CD4-positive, alpha-beta T cell treated with Interleukin-21 for 1 hour (primary cell): ENCODE measurements at places on chromosomes 11 and 22.

- no peak for DNase-seq
Measured at GRCh38 chr11:17651061-17651460, 68.3 kb upstream of the MYOD1 start.

DNA sequence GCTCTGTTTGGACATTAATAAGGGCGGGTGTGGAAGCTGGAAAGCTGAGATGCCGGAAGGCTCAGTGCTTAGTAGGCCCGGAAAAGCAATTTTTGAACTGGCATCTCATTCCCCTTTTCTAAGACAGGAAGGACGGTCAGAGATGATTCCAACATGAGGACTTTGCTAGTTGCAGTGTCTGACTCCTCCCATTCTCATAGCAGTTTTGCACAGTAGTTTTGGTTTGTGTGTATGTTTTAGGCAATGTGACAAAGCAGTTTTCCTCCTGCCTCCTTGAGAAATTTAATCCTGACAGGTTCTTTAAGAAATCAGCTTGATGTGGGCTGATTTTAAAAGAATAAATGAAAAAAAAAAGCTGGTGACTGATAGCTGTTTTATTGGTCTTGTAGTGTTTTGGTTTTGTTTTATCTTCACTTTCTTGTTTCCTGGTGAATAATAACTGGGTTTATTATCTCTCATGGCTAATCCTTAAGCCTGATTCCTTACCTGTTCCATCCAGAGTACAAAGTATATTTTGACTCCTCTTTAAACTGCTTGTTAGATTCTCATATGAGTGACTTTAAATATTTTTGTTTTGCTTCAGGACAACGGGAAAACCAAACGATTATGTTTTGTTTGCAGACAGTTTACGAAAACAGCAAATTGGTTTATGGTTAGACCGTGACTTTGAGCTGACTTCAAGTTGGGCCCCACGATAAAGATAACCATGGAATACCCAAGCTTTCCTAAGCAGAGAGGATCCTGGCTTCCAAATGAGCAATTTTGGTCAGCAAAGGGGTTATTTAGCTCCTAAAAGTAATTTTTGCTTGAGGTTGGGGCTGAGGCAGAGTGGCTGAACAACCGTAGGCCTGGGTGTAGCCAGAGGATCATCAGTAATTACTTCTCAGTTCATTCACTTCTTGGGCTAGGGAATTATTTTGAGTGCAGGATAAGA, 3.4 kb downstream of the PTPRJ start:
- DNase-seq: peak; percentile 27

DNA sequence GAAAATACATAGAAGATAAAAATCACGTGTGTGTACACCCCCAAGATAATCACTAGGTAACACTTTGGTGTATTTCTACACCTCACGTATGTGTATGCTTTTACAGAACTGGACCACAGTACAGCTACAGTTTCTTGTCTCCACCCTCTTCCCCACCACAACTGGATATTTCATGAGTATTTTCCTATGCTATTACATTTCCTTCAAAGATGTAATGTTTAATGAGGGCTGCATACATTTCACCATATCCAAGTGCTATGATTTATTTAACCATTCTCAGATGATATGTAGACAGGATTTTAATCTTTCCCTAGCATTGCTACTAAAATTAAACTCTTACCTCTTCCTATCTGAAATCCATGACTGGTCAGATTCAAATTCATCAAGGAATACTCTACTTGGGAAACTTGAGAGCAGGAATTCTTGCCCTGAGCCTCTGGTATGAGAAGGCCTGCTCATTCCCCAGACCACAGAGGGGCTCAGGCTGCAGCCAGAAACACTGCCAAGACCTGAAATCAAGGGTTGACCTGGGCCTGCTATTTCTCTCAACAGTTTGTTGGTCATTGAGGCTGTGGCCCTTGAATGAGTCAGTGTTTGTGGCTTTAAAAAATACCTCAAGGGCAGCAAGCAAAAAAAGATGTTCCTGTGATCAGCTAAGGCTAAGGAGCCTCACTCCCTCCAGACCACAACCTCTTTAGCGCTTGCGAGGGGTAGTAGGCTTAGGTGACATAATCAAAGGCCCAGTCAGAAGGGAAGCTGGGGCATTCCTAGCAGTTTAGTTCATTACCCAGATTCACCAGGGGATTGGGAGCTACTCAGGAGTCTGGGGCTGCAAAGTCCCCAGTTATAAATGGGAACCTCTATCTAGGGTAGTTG, 55.5 kb downstream of the ABTB2 start:
- no peak for DNase-seq

DNA sequence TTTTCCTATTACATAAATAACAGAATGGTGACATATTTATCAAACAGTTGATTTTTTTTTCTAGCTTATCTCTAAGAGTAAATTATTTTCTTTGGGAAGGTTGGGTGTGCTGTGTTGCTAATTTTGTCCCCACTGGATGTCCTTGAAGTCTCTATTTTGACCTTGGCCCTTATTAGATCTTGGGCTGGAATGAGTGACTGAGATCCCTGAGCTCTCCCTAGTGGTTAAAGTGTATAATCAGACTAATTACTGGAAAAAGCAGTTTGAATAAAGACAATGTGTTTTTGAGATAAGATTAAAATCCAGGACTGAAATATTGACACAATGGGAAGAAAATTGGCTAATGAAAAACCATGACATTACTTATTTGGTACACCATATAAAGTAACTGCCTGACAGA, 56.1 kb downstream of the AASDHPPT start:
- no peak for DNase-seq

GRCh38 chr22:33874206-33874605, 46.1 kb downstream of the LARGE1 start:
- DNase-seq: no peak

DNA sequence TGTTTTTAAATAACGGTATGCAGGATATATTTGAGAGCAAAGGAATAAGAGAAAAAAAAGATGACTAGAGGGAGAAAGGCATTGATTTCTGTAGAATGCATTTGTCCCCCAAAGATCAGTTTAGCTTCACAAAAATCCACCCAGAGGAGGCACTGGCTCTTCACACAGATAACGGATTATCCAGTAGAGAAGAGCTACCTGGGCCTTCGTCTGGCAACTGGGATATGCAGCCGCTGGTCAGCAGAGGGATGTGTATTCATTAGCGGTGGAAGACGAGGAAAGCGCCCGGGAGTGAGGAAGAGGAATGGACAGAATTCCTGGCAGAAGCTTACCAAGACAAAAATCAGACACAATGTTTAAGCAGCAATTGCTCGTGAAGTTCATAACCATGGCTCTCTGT, 5.6 kb upstream of the WT1 start:
- DNase-seq: no peak

GRCh38 chr11:33687733-33688479, 12.7 kb downstream of the C11orf91 start:
- DNase-seq: no peak

GRCh38 chr22:39344046-39344390, 5.8 kb upstream of the SYNGR1 start:
- no peak for DNase-seq

DNA sequence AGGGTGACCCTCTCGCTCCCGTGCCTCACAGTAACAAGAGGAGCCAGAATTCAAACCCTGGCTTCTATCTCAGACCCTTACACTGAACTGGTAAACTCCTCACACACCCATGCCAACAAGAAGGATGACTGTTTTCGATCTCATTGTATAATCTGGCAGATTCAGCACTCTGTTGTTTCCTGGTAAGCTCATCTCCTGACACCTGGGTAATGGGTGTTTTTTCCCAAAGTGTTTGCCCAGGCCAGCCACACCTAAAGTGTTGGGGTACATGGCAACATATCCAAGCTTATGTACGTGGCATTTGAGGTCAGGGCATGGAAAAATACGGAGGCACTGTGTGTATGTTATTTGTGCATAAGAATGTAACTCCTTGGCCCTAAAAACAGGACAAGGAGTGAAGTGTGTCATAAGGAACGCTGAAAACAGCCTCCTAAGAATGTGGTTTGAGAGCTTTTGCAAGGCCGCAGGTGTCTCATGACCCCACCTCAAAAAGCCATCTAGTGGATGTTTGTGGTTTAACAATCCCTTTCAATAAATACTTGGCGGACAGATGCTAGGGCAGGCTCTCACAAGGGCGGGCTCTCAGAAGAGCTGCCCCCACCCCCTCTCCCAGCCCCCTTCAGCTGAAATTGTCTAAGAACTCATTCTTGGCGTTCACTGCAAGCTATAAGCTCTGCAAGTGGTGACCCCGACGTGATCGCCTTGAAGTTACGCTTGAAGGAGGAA, at the start of gene MS4A15:
Gene MS4A15, plus strand, starts transcription at position 561 of the 726 bp plus-strand sequence. CDS start 6,867 bp downstream, outside the sequence.
- peak; percentile 4 for DNase-seq

DNA sequence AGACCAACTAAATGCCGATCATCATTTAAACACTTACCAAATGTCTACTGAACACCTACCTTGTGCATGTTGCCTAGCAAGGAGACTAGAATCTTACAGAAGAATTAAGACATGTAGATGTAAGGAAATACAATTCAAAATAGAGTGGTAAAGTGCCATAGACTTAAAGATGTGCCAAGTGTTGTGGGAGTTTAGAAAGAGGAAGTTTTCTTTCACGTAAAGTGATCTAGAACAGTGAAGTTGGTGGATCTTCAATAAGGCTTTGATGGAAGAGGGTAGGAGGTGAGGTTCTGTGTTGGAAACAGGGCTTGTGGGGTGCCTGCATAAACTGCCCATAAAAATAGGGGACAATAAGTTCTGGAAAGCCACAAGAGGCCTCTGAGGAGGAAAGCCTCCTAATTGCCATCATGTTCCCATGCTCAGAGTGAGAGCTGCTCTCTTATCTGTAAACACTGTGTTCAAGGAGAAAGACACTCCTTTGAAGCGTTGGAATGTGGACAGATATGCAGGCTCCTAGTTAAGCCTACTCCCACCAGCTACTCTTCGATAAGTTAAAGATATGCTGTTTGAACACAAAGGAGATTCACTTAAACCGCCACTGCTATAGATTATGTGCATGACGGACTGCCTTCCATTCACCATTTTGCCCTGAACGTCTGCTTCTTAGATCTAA, 66.7 kb downstream of the HSD17B12 start:
- DNase-seq: no peak

GRCh38 chr22:49209452-49210195, 618.0 kb downstream of the BRD1 start:
- no peak for DNase-seq

- no peak for DNase-seq
Measured at GRCh38 chr11:86688398-86689179, 16.2 kb upstream of the ME3 start.

- no peak for DNase-seq
Measured at GRCh38 chr11:28581286-28582242, 473.4 kb downstream of the METTL15 start.

DNA sequence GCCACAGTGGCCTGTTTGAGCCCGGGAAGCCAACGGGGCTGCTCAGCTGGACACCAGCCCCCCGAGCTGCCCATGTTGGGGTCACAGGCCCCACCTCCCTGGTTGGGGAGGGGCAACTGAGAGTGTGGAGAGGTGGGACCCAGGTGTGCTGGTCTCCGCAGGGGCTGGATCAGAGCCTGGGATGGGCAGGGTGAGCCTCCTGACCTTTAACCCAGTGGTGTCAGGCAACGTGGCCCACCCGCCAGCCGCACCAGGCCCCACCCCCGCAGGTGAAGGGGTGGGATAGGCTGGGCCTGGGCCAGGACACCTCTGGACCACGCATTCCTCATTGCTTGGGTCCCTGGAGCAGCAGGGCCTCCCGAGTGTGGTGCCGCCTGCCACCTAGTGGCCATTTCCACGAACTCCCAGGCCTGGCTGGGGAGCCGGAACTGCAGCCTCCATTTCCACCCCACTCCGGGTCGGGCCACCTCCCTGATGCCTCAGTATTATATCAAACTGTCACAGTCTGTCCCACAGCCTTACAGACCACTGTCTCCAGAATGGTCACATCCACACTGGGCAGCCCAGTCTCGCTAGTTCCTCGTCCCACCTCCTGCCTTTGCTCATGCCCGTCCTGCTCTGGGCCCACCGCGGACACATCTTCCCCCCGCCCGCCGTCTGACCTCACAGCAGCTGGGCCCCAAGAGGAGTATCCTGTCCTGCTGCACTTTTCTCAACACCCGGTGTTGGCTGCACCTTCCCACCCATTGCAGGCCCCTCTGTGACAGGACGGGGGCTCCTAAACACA, 13.3 kb upstream of the PPP6R3 start:
- peak; percentile 78 for DNase-seq

GRCh38 chr11:93567401-93567895, 24.3 kb upstream of the SMCO4 start:
- DNase-seq: no peak

DNA sequence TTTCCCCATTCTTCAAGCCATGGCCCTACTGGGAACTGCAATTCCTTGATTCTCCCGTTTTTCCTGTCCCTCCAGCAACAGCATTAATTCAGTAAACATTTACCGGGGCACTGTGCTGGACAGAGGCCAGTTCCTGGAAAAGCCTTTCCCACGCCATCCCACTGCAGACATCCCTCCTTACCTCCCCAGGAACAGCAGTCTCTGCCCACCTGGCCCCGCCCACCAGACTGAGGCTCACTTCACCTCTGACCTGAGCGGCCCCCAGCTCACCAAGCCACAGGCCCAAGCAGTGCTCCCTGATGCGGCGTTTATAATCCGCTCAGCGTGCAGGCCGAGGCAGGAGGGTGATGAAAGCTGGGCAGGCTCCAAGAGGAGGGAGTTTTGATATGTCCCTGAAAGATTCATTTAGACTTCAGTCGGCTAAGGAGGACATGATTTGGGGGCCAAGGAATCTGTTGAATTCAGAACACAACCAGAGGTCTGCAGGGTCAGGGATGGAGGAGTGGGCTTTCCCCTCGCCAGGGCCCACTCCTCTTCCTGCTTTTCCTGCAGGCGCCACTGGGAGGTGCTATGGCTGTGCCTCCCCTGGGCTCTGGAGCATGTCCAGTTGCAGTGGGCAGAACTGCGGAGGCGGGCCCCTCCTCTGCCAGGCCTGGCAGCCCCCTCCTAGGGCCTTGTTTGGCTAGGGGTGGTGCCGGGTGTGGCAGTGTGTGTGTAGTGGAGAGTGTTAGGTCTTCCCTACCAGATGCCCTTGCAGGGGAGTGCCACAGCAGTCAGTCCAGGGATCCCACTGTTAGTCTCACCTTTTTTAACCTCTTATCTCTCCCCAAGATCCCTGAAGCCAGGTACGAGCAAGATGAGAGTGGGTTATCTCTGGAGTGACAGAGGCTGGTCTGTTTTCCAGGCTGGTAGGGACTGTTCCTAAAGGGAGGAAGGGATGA, 1.4 kb upstream of the TAGLN start:
- no peak for DNase-seq

DNA sequence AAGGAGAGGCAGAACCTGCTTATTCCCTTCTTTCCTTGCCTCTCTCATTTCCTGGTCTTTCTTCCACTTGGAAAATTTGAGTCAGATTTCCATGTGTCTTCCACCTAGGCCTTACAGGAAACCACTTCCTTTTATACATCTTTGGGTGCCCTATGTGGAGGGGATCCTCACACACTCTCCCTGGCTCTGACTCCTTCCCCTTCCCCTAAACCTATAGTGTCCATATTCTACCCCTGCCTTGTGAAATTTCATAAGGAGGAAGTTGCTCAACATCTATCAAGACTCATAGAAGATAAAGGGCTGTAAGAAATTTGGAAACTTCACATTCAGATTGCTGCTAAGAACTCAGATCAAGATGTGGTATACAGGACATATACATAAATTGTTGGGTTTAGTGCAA, 20.4 kb downstream of the TUG1 start:
- no peak for DNase-seq

GRCh38 chr22:46201059-46201757, 48.9 kb downstream of the CDPF1 start:
- DNase-seq: no peak

GRCh38 chr11:123473941-123474677, 44.0 kb downstream of the GRAMD1B start:
- DNase-seq: no peak

- peak; percentile 50 for DNase-seq
Measured at GRCh38 chr11:67276781-67277230, 10.5 kb downstream of the GRK2 start.
